ENCODE measurements at places on chromosomes 7 and 10.
A peak's percentile ranks its signal among the peaks of the same experiment; 100 is the strongest.

GRCh38 chr7:54833001-54833467, 74.0 kb upstream of the SEC61G start:
- no peak for DNase-seq

- DNase-seq: no peak
Observed at GRCh38 chr7:33705333-33705833, 200.0 kb upstream of the BMPER start.

GRCh38 chr10:97943294-97943693, 87.1 kb downstream of the CRTAC1 start:
- DNase-seq: no peak

GRCh38 chr10:43046288-43046991, 30.4 kb upstream of the RET start:
- DNase-seq: no peak

- no peak for DNase-seq
Observed at GRCh38 chr10:17239345-17240085, 11.5 kb downstream of the VIM start.

DNA sequence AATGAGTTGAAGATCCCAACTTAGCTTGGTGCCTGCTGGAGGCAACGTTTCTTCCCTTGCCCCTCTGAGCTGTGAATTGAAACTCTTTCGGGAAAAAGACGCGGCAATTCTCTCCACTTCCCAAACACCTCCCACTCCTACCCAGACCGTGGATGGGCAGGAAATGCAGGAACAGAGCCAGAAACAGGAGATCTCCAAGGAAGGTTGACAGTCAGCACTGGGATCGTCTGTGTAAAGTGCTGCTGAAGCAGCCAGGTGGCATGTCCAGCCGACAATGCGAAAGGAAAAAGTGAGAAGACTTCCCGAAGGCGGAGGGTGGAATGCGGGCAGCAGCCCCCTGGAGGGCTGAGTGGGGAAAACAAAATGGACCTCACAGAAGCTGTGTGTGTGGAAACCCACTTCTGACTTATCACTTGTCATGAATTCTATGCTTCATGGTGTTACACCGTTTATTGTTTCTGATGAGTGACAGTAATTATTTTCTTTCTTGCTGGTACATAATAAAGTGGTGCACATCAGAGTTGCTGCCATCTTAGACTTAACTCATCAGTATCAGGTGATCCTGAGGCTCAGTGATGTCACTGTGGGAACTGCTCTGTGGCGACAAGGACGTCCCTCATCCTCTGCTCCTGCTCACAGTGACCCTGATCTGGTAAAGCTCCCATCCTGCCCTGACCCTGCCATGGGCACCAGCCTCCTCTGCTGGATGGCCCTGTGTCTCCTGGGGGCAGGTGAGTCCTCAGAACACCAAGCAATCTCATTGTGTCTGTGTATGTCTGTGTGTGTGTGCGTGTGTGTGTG, 220.5 kb upstream of the PRSS1 start:
- no peak for DNase-seq

DNA sequence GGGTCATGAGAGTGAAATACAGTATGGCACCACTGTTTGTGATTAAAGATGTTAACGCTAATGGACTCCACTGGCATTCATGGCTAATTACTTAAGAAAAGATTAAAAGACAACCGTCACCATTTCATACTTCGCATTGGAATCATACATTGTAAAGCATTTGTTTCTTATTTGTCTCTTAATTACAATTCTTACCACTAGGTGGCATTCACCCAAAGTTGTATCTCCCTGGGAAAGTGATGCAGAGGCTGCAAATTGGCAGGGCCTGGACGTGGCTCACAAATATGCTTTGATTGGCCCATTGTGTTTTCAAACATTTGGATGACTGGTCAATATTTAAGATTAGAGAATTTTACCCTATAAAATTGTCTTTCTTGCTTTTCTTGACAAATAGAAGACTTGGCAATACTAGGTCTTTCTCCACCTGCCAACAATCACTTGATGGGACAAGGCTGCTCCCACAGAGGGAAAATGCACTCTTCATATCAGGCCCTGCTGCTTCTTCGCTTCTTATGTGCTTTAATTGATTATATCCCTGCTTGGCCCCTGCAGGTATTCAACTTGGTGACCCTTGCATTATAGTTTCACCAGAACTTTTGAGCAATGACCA, 72.1 kb upstream of the STARD3NL start:
- DNase-seq: no peak

DNA sequence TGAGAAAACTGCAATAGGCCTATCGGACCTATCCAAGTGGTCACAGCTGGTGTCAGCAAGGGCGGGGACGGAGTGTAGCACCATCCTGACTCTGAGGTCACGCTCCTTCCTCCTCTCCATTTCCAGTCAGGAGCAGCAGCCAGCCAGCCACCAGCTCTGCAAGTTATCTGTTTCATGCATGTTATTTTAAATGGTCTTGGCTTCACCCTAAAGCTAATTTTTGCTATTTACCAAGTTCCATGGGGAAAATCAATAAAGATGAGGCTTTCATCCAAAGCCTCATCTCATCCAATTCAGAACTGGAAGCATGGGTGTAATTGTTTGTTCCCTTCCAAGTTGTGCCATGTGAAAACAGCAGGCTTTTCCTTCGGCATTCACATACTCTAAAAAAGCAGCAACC, 49.3 kb downstream of the ICA1 start:
- no peak for DNase-seq

- DNase-seq: no peak
Observed at GRCh38 chr7:154242709-154243108, 190.5 kb downstream of the DPP6 start.

- peak; percentile 20 for DNase-seq
Observed at GRCh38 chr10:6473430-6473829, 106.6 kb downstream of the PRKCQ start.

GRCh38 chr10:95429639-95430038, 131.5 kb downstream of the SORBS1 start:
- DNase-seq: no peak

DNA sequence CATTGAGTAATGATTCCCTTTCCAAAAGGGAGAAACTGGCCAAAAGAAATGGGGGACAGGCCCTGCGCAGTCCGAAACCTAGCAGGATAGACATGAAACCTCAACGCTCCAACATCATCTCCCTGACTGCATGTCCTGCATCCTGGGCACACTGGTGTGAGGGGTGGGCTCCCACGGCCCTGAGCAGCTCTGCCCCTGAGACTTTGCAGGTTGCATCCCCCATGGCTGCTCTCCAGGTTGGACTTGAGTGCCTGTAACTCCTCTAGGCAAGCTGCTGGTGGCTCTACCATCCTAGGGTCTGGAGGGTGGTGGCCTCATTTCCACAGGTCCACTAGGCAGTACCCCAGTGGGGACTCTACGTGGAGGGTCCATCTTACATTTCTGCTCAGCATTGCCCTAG, 16.3 kb upstream of the CRYGN start:
- DNase-seq: no peak

Data from activated effector memory CD4-positive, alpha-beta T cell treated with Interleukin-2 at 50 U/mL for 16 hours (primary cell).